ENCODE measurements at places on chromosomes 1 and 21. TPM values are rescaled to one million over a fixed set of nuclear protein-coding genes. Genes with fewer than 3 reads are reported as not detected.

Gene SLAMF9
- not detected for total RNA-seq

Gene CD5L
- 1.8 TPM for total RNA-seq

Gene HAO2
- total RNA-seq, result not detected

- DNase-seq, result peak; percentile 57
These were observed 1.8 kb downstream of the OTUD7B start for GRCh38 chr1:150008699-150009098.

DNA sequence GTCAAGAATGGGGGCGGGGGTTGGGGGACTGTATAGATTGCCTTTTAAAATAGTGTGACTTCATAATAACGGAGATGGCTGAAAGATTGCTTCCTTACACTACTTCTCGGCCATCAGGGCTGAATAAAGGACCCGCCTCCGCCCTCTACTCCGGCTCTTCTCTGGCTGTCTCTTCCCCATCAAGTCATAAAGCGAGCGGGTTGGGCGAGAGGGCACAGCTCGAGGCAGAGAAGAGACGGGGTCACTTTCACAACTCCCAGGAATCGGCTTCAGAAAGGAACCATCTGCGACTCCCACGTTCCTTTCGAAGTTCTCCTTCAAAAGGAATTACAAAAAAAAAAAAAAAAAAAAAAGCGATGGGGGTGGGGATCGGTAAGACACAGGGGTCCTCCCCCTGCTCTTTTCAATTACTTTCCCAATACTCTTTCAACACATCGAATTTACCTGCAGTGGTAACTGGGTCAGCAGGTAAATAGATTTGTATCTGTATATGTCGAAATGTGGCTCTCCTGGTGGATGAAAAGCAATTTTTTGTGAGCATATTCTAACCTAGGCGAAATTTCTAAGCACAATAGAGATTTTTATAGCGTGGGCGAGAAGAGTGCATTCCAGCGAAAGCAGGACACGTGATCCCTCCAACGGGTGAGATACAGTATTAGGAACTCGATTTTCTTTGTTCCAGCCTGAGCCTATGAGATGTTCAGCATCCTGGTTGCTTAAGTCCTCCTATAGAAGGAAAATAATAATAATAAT is 2.0 kb downstream of the LRRC7 start:
- peak; percentile 52 for DNase-seq

- no peak for DNase-seq
These were observed 267.6 kb downstream of the GPATCH2 start for GRCh38 chr1:217363319-217363718.

- DNase-seq, result peak; percentile 25
These were observed 339.9 kb downstream of the NTNG1 start for GRCh38 chr1:107480548-107481415.
